Epithelial cell of proximal tubule (primary cell): ENCODE measurements at places on chromosomes 1 and 21. TPM values are rescaled to one million over a fixed set of nuclear protein-coding genes. Genes with fewer than 3 reads are reported as not detected.

DNA sequence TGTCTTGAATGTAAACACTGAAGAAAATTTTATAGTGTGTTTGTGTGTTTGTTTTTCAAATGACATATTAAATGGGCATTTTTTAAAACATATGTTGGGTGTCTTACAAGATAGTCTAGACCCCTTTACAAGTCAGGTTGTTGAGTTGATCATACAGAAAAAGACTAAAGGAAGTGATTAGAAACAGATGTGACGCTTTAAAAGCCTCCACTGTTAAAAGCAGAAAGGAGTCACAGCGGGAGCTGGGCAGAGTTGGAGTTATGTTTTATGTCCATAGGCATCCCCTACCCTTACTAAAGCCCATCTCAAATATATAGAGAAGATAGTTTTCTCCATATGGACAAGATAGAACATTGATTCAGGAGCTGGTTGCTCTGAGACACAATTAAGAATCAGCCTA, 393.9 kb downstream of the PLPP3 start:
- no peak for DNase-seq

DNA sequence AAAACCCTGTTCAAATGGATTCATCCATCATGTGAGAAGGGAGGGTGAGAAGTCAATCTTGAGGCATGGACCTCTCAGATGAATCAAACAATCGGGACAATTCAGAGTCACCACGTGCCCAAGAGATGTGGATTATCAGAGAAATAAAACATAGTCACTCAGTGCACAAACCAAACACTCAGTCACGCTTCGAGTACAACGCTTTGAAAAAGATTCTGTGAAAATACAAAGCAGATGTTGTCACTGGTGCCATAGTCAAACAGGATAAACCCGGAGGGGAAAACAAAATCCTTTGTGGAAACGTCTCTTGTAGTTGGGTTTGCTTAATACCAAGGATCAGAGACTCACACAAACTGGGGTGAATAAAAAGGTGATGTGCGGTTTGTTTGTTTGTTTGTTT, 188.4 kb downstream of the RRAGC start:
- DNase-seq = no peak

- no peak for DNase-seq
Measured at GRCh38 chr1:90902672-90903071, 119.2 kb downstream of the ZNF644 start.

DNA sequence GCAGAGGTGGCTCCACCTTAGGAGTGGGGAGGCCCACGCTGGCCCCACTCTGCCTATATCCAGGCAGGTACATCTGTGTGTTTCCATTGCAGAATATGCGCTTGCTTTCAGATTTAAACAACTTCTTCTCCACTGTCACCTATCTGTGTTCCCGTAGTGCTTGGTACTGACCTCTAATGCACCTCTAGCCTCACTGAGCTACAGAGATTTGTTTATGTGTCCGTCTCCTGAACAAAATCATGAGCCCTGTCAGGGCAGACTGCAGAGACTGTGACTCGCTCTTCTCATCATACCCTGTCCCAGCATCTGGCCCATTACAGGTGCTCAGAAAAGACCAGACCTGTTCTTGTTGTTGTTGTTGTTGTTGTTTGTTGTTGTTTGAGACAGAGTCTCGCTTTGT, 14.5 kb upstream of the LRRC38 start:
- no peak for DNase-seq

DNA sequence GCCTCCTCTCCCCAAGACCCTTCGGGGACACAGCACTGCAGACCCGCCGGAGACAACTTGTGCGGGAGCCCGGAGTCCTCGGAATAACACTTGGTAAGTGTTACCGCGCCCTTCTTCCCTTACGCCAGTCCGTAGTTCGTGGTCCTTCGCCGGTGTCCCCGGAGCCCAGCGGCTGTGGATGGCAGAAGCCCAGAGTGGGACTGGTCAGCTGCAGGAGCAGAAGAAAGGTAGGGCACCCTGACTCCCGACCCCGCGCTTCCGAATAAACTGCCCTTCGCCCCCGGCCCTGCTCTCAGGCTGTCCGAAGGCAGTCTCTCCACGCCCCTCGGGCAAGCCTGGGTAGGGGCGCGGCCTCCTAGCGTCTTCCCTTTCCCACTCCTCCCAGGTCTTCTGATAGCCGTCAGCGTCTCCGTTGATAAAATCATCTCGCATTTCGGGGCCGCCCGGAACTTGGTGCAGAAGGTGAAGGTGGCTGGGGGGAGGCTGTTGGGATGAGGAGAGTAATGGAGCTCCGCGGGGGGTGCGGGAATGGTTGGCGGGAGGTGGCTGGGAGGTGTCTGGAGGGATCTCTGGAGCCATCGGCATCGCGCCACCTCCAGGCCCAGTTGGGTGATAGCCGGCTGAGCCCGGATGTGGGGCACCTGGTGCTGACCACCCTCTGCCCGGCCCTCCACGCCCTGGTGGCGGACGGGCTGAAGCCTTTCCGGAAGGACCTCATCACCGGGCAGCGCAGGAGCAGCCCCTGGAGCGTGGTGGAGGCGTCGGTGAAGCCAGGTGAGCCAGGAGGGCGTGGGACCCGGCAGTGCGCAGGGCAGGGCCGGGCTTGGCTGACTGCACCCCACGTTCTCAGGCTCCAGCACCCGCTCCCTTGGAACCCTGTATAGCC, 4.3 kb downstream of the RUSC1 start:
- DNase-seq = no peak

- DNase-seq = no peak
Measured at GRCh38 chr1:116374353-116375147, 1.5 kb downstream of the ATP1A1 start.

GRCh38 chr1:1462318-1462966, 9.1 kb upstream of the ATAD3B start:
- DNase-seq = no peak

GRCh38 chr1:101316256-101316655, 79.4 kb downstream of the S1PR1 start:
- no peak for DNase-seq

GRCh38 chr1:83593073-83593472, 405.9 kb downstream of the TTLL7 start:
- DNase-seq = no peak

- DNase-seq = no peak
Measured at GRCh38 chr1:3018576-3018975, 2.7 kb upstream of the ACTRT2 start.

DNA sequence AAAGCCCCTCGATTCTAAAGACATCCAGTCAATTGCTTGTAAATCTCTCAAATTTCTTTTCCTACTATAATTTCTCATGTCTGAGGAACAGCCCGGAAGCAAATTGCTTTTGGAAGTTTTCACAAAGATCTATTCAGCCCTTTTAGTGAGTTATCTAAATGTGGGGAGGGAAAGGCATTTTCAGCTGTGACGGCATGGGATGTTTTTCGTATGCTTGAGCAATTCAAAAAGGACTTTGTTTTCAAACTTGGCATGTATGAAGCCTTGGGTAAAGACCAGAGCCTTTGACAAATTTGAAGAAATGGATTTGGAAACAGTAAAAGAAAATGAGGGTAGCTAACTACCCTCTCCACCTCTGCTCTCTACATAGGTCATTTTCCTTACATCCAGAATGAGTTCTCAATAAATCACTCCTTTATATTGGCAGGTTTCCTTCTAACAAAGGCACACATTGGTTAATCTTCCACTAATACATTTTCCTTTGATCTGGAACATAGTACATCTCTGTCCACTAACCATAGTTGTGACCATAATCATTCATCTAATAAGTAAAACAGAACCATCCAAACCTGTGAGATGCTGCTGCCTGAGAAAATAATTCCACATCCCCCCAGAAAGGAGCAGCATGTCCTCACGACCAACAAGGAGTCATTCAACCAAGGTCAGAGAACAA, 66.1 kb upstream of the ADAM30 start:
- DNase-seq = no peak

- no peak for DNase-seq
Measured at GRCh38 chr1:32339363-32339978, 3.4 kb upstream of the MARCKSL1 start.

DNA sequence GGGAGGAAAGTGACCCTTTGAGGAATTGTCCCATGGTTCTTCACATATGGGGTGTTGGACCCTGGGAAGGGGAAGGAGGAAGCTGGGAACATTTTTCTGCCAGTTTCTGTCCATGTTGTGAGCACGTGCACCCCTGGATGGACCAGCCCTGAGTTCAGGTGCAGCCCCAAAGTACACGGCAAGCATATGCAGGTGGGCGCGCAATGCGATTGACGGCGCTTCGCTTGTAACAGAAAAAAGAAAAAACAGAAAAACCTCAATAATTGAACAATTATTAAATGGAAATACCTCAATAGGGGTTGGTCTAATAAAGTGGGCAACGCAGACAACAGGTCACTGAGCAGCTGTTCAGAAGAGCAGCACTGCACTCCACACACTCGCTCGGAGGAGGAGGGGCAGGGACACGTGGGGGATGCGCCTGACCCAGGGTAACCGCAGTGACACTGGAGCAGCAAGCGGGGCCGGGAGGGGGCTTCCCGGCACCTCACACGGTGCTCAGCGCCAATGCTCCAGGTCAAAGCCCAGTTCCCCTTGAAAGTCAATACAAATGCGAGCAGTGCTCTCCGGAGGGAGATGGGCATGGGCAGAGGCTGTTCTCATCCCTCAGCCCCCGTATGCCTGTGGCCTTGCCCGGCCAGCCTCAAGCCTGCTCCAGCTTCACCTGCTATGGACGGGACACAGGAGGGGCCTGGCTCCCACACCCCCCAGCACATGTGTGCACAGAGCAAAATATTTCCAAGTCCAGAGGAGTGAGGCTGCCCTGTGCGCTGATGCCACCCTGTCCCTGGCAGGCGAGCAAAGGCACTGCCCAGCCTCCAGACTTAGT, 6.6 kb upstream of the ACTRT2 start:
- DNase-seq = no peak

DNA sequence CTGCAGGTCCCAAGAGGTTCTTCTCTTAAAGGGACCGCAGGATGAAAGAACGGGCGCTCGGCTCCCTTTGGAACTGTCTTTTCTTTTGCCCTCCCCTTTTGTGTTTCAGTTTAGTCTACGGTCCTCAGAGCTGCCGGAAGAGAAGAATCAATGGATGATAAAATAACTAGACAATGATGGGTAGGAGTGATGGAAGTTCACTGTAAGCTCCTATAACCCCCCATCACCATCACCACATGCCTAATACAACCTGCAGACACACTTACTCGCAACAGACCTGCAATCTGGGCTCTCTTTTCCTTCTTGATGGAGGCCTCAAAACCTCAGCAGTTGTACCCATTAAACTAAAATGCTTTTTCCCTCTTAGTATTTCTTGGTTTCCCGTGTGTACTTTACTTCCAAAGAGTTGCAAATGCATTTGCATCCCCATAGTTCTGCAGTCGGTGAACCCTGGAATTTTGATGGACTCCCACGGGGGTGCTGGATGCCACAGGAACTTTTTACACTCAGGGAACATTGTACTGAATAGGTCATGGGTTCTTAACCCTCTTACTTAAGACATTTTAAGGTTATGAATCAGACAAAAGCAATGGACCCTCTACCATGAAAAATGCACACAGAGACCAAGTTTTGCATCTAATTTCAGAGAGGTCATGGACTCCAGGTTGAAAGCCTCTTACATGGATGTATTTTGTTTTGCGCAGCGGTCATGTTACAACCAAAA, 633 bp upstream of the RFX5 start:
- no peak for DNase-seq

DNA sequence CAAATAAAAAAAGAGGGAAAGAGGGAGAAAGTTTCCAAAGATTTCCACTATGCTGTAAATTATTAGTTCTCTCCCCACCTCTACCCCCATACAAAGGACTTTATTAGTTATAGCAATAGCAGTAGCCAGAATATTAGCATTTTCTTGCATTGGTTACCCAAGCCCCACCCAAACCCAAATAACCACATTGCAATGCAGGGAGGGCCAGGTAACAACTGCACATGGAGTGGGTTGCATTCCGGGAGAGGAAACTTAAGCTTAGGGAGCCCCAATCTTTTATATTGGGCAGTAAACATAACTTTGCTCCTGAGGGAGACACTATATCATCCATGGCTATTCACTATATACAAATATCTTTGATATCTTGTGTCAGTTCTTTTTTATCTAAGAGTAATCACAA, 6.0 kb downstream of the ADIPOR1 start:
- DNase-seq = no peak

HSD3B2 gene
- total RNA-seq = not detected in 2 replicates

LHX8 gene
- not detected in 2 replicates for total RNA-seq

KCNJ15 gene
- 38.9 and 40.8 TPM in 2 replicates for total RNA-seq

XCL1 gene
- total RNA-seq = not detected in 2 replicates

ADAMTSL4 gene
- 0.80 and 7.3 TPM in 2 replicates for total RNA-seq

RBP7 gene
- 11.8 and 24.3 TPM in 2 replicates for total RNA-seq

OR2W3 gene
- 2.2 TPM in 1 of 2 replicates, not detected in the other for total RNA-seq

CLCA1 gene
- not detected in 2 replicates for total RNA-seq

LAX1 gene
- total RNA-seq = 0.06 TPM in 1 of 2 replicates, not detected in the other
